ENCODE measurements at places on chromosomes 6 and 20. TPM values are rescaled to one million over a fixed set of nuclear protein-coding genes. Genes with fewer than 3 reads are reported as not detected.

DNA sequence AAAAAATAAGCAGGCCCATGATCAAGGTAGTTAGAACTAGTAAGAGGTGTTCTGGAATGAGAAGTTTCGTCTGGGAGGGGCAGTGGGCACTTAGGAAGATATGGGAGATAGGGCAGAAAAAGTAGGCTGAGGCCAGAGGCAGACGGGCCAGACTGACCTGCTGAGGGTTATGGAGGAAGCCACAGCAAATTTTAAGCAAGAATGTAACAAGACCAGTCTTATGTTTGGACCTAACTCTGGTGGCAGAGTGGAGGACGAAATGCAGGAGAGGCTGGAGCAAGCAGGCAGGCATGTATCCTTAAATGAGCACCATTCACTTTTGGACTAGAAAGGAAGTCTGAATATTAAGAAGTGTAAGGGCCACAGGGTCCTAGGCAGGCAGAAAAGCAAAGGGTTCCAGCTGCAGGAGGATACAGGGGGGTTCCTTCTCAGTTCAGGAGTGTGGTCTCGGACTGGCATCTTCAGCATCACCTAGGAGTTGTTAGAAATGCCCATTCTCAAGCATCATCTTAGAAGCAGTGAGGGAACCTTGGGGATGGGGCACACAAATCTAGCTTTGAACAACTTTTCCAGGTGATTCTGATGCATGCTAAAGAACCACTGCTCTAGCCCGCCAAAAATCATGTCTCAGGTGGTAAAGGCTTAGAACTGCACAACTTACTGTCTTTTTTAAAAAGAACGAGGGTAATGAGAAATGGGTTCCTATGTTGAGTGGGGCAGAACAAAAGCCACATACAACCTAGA is 1.7 kb upstream of the DSTN start:
- DNase-seq = no peak
- H3K27ac ChIP-seq = peak overlapping the region; percentile 98
- H3K36me3 ChIP-seq = no peaks in the 10 kb centered on the region
- H3K4me3 ChIP-seq = peak overlapping the region; percentile 90
- H3K27me3 ChIP-seq = no peaks in the 10 kb centered on the region

- H3K36me3 ChIP-seq = no peaks in the 10 kb centered on the region
- no peak overlapping the region for H3K4me3 ChIP-seq
- H3K27ac ChIP-seq = no peak overlapping the region
- no peak for DNase-seq
- no peaks in the 10 kb centered on the region for H3K4me1 ChIP-seq
- peaks cover 48% of the 10 kb centered on the region for H3K27me3 ChIP-seq
These were observed 62.1 kb downstream of the TBXT start for GRCh38 chr6:166105341-166106075.

DNA sequence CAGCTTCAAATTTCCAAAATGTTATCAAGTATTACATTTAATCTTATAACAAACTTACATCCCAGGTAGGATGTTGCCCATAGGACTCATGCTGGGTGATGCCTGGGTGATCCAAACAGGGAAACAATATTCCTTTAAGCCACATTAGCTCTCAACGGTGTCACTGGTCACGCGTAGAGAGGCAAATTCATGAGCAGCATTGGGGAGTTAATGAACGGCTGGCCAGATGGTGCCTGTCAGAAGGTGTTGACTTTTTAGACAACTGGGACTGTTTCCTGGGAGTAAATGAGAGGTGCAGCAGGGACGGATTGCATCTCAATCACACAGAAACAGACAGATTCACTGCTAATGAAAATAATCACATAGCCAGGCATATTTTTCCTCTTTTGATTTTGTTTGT is 83.3 kb upstream of the ID4 start:
- no peak for DNase-seq
- H3K4me3 ChIP-seq = no peak overlapping the region
- no peaks in the 10 kb centered on the region for H3K4me1 ChIP-seq
- no peak overlapping the region for H3K27ac ChIP-seq

GRCh38 chr20:40499391-40499790 is 189.6 kb downstream of the MAFB start:
- no peaks in the 10 kb centered on the region for H3K36me3 ChIP-seq
- no peak overlapping the region for H3K4me3 ChIP-seq
- H3K27ac ChIP-seq = peak overlapping the region; percentile 25

DNA sequence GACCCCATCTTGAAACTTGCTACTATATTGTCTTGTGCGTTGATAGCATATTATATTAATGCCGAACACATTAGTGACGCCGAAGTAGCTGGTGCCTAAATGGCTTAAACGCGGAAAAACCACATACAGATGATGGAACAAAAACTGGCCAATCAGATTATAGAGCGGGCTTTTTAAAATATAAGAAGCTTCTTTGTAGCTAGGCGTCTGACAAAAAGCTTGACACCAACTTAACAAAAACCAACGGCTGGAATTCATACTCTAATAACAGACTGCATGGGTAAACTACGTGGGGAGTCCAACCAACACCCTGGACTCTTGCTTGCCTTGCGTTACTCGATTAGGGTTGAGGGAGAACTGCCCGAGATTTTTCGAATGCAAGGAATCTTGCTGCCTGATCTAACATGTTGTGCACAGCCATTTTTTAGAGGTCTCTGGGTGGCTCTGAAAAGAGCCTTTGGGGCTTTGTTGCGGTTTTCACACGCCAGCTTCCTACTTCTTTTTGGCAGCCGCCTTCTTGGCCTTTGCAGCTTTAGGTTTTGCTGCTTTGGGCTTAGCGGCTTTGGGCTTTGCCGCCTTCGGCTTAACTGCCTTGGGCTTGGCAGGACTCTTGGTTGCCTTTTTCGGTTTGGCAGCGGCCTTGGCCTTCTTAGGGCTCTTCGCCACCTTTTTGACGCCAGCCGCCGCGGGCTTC is 45.7 kb downstream of the OR2B2 start:
- peaks cover 48% of the 10 kb centered on the region for H3K27me3 ChIP-seq
- no peak overlapping the region for H3K27ac ChIP-seq
- H3K36me3 ChIP-seq = no peaks in the 10 kb centered on the region

DNA sequence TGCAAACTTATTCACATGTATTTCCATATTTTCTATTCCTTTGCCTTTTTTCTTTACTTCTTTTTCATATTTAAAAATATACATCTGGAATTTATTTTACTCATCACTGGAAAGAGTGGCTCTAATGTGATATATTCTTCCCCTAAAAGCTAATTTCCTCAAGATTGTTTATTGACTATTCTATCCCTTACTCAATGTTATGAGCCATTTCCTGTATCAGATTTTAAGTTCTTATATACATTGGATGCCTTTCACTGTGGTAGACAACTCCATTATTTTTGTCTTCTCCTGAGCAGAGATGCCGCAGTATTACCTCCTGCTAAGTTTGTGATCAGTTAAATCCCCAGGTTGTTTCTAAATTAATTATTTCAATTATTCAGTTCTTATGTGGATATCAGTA is 418.4 kb upstream of the JAG1 start:
- H3K27ac ChIP-seq = no peak overlapping the region
- H3K4me3 ChIP-seq = no peak overlapping the region

DNA sequence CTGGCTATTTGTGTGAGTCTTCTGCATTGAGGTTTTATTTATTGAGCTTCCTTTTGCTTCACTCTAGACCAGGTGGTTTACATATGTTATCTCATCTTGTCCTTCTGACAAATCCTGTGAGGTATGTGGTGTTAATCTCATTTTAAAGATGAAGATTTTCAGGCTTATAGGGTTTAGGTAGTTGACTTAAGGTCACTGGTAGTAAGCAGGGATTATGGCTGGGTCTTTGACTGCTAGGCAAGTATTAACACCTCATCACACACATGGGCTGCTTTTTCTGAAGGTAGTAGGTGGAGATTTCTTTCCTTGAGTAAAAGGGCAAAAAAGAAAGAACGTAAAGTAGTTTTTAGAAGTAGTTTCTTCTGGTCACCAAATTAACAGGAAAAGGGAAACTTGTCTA is 72.6 kb downstream of the CDKAL1 start:
- no peak overlapping the region for H3K4me3 ChIP-seq
- H3K27me3 ChIP-seq = no peaks in the 10 kb centered on the region
- H3K4me1 ChIP-seq = no peaks in the 10 kb centered on the region
- H3K27ac ChIP-seq = no peak overlapping the region
- DNase-seq = no peak

Gene LAMA5
- 70.9 TPM for total RNA-seq

Gene ZNF292
- total RNA-seq = 28.2 TPM

Gene SEL1L2
- total RNA-seq = 1.4 TPM

Gene HLA-DQB1
- 2.0 TPM for total RNA-seq

Gene TREML2
- not detected for total RNA-seq

Gene RIN2
- 48.8 TPM for total RNA-seq

Gene GMDS
- total RNA-seq = 7.2 TPM

Gene NT5E
- 4.3 TPM for total RNA-seq
